ENCODE measurements at places on chromosomes 5 and 9. TPM values are rescaled to one million over a fixed set of nuclear protein-coding genes. Genes with fewer than 3 reads are reported as not detected.

Gene FCN1
- 13.8 TPM for total RNA-seq

Gene ARSI
- 15.1 TPM for total RNA-seq

Gene BBLN
- total RNA-seq = 31.3 TPM

Gene IL3
- total RNA-seq = not detected

Gene PTGR1
- total RNA-seq = 45.3 TPM

Gene PCDHA8
- not detected for total RNA-seq

Gene SLC34A1
- total RNA-seq = not detected

Gene FUT7
- total RNA-seq = not detected

Gene FOXE1
- not detected for total RNA-seq

Gene NUTM2F
- total RNA-seq = not detected

Gene ANKRD31
- not detected for total RNA-seq

Gene STX17
- 41.7 TPM for total RNA-seq

Gene SOHLH1
- total RNA-seq = not detected

Gene HTR4
- total RNA-seq = not detected

Gene FOXD4L4
- total RNA-seq = not detected

GRCh38 chr9:127308652-127309434 is 44.3 kb downstream of the GARNL3 start:
- no peak for DNase-seq
- H3K4me3 ChIP-seq = no peak overlapping the region
- no peaks in the 10 kb centered on the region for H3K27me3 ChIP-seq
- H3K27ac ChIP-seq = peak overlapping the region; percentile 50
- no peaks in the 10 kb centered on the region for H3K4me1 ChIP-seq

DNA sequence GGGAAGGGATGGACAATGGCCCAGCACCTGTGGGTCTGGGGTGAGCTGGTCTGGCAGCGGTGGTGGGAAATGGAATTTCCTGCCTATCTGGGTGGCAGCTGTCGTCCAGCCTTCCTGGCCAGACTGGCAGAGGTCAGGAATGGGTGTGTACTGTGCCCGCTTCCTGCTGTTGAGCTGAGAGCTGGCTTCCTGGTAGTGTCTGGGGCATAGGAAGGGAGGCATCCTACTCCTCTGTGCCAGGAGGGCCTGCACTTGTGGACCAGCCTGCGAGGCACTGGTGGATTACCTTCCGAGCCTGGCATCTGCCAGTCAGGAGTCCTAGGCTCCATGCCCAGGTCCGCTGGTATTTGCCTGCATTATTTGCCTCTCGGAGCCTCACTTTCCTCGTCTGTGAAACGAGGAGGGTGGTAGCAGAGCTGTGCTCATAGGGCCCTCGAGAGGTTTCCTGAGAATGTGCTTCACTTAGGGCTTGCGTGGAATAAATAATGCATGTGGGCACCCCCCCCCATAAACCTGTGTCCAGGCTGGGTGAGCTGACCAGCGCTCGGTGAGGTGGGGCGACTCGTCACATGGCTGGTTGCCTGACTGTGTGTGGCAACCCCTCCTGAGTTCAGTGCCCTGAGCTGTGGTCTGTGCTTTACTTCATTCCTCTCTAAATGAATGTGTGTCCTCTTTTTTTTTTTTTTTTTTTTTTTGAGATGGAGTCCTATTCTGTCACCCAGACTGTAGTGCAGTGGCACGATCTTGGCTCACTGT is 47.7 kb downstream of the HMCN2 start:
- no peak for DNase-seq
- H3K27ac ChIP-seq = no peak overlapping the region
- H3K36me3 ChIP-seq = no peaks in the 10 kb centered on the region
- H3K4me3 ChIP-seq = no peak overlapping the region

- no peaks in the 10 kb centered on the region for H3K36me3 ChIP-seq
- no peaks in the 10 kb centered on the region for H3K27me3 ChIP-seq
- DNase-seq = no peak
These were observed 124.2 kb downstream of the TLE1 start for GRCh38 chr9:81565144-81565543.

DNA sequence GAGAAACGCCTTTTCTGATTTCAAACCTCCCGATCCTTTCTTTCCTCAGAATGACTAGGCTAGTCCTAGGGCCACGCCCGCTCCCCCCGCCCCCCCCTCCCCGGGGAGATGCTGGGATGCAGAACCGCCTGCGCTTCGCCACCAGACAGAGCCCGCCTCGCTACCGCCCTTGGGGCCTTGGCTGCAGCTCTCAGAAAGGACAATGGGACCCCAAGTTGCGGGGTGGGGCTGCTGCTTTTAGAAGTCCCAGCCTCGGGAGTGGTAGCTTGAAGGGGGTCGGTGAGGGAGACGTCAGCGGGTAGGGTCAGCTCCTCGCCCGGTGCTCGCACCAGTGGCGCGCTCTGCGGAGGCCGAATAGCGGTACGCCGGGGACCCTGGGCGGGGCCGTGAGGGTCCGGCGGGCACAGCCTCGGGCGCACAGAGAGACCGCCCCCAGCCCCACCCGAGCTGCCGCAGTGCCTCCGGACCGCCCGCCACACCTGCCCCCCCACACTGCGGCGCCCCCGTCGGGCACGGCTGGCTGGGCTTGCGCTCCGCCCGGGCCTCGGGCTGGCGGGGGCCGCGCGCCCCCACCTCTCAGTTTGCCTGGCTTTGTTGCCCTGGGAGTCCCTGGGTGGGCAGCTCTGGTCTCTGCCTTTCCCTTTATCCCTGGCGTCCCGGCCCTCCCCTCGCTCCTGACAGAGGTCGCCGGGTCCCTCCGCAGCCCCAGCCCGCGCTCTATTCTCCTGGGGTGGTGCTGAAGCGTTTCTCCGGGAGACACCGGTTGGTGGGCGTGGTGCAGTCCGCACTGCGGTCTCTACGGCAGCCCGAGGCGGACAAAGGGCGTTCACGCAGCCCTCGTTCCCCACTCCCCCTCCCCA is 1.2 kb downstream of the MAP1B start:
- no peaks in the 10 kb centered on the region for H3K36me3 ChIP-seq
- H3K27me3 ChIP-seq = no peaks in the 10 kb centered on the region

- H3K4me3 ChIP-seq = no peak overlapping the region
- no peak for DNase-seq
- no peak overlapping the region for H3K27ac ChIP-seq
- no peaks in the 10 kb centered on the region for H3K36me3 ChIP-seq
- H3K27me3 ChIP-seq = no peaks in the 10 kb centered on the region
These were observed 140.4 kb downstream of the ESM1 start for GRCh38 chr5:54844905-54845566.

DNA sequence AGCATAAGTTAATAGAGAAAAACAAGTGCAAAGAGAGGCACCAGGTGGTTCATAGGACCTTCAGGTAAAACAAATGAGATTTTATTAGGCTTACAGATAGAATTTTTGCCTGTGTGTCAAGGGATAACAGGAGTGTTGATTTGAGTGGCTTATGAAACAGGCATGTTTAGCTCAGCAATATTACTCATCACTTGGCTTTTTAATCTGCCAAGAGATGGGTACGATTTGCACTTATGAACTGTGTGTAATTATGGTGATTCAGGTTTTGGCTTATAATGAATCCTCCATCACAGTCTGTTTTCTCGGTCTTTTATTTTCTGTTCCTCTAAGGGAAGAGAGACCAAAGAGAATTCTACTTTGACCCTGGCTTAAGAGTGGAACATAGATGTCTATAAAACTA is 199.3 kb downstream of the DMRTA1 start:
- no peak for DNase-seq
- H3K27ac ChIP-seq = no peak overlapping the region
- H3K4me1 ChIP-seq = no peaks in the 10 kb centered on the region
- no peak overlapping the region for H3K4me3 ChIP-seq

- DNase-seq = no peak
- no peak overlapping the region for H3K27ac ChIP-seq
- no peaks in the 10 kb centered on the region for H3K36me3 ChIP-seq
- H3K27me3 ChIP-seq = no peaks in the 10 kb centered on the region
- H3K4me3 ChIP-seq = no peak overlapping the region
- no peaks in the 10 kb centered on the region for H3K4me1 ChIP-seq
These were observed 187.1 kb downstream of the TRIO start for GRCh38 chr5:14330291-14330690.

GRCh38 chr9:137984520-137985257 is 107.1 kb downstream of the CACNA1B start:
- H3K36me3 ChIP-seq = no peaks in the 10 kb centered on the region
- H3K4me3 ChIP-seq = no peak overlapping the region
- no peaks in the 10 kb centered on the region for H3K4me1 ChIP-seq
- no peak overlapping the region for H3K27ac ChIP-seq
- H3K27me3 ChIP-seq = no peaks in the 10 kb centered on the region

DNA sequence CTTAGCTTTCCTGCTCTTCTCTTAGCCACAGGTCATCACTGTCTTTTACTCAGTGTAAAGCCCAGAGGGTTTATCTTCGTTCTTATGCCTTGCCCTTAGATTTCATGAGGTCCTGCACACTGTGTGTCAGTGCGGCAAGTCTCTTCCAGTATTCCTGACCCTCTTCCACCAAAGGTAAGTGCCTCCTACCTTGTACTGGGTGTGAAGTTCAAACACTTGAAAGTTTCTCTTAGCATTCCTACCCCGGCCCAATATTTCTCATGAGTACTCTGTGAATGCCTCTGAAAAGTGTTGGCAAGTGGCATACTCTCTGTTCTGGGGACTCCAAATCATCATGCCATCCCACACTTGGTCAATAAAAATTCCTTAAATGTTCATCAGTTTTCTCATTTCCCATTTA is 37.4 kb downstream of the FBXO4 start:
- no peaks in the 10 kb centered on the region for H3K27me3 ChIP-seq
- no peak overlapping the region for H3K4me3 ChIP-seq
- H3K4me1 ChIP-seq = no peaks in the 10 kb centered on the region
- DNase-seq = no peak

DNA sequence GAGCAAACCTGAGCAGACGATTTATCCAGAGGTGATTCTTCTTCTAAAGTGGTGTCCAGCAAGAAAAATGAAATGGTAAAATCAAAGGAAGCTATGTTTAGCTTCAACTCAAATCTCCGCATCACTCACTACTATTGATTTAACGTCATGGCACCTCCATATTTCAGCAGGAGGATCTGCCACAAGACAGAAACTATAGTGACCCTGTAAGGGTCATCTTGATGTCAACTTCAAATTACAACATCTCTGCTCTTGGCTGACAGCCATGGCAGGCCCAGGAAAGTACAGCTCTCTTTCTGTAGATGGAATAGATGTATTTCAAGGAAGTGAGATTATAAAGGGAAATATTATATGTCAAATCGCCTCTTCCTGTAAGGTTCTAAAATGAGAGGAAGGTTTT is 10.1 kb upstream of the EFNA5 start:
- no peaks in the 10 kb centered on the region for H3K4me1 ChIP-seq
- H3K36me3 ChIP-seq = no peaks in the 10 kb centered on the region
- no peak for DNase-seq
- H3K4me3 ChIP-seq = no peak overlapping the region
- no peaks in the 10 kb centered on the region for H3K27me3 ChIP-seq
- no peak overlapping the region for H3K27ac ChIP-seq

GRCh38 chr5:154274828-154275185 is 84.3 kb downstream of the GALNT10 start:
- H3K36me3 ChIP-seq = no peaks in the 10 kb centered on the region
- DNase-seq = no peak
- H3K4me3 ChIP-seq = no peak overlapping the region
- H3K4me1 ChIP-seq = peaks cover 6% of the 10 kb centered on the region

DNA sequence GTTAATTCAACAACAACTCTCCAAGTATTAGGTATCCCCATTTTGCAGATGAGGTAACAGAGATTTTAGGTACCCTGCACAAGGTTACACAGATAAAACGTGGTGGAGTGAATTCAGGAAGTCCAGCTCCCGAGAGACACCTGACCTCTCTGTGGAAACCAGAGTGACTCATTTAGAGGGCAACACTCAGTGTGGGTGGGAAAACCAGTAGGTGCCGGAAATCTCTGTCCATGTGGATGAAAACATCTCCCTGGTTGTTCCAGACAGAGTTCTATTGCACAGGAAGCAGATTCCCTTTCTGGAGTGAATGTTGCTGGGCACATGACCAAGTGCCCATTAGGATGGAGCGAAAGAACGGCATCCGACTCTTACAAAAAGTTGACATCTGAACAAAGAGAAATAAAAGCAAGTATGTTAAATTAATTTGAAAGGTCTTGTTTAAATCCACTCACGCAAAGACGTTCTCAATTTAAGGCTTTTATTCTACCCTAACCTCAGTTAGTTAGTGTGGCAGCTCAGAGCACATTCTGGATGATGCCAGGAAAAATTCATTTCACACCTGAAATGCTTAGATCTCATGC is 391.9 kb upstream of the WWC1 start:
- no peak for DNase-seq
- no peaks in the 10 kb centered on the region for H3K27me3 ChIP-seq
- no peaks in the 10 kb centered on the region for H3K36me3 ChIP-seq
- H3K4me1 ChIP-seq = no peaks in the 10 kb centered on the region
- H3K4me3 ChIP-seq = no peak overlapping the region
- no peak overlapping the region for H3K27ac ChIP-seq

DNA sequence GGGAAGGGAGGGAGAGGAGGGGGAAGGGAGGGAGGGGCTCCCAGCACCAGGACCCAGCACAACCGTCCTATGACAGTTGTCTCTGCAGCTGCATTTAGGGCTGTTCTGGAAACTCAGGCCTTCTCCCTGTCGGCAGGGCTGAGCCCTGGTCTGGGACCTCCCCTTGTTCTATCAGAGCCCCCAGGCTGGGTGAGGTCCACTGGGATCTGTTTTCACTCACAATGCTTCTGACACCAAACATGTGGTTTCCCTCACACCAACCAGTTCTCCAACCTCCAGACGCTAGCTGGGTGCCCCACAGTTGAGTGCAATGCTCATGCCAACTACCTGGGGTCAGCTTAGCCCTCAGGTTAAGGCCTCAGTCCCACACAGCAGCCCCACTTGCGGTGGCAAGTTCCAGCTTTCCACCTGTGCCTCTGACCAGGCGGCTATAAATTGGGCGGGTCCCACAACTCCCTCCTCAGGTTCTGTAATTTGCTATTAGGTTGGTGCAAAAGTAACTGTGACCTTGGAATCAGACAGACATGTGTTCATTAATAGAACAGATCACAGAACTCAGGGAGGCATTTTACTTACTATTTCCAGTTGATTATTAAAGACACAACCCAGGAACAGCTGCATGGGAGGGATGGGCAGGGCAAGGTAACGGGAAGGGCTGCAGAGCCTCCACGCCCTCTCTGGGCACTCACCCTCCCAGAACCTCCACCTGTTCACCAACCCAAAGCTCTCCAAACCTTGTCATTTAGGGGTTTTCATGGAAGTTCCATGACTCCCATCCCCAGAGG is 13.5 kb downstream of the ADAMTS2 start:
- H3K36me3 ChIP-seq = no peaks in the 10 kb centered on the region
- peak overlapping the region; percentile 37 for H3K27ac ChIP-seq
- H3K27me3 ChIP-seq = no peaks in the 10 kb centered on the region

DNA sequence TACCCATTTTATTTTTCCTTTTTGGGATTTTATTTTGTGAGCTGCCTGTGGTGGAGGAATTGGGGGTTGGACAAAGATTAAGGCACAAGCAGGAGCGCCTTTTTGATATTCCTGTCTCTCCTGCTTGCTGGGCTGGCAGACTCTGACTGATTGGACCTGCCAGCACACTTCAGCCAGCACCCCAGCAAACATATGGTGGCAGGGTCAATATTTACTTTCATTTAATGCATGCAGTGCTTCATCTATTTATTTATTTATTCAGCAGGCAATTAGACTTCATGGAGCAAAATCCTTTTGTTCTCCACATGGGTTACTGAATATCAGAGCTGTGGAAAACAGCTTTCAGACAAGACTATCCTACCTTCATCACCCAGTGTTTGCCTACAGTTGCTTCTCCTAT is 48.4 kb upstream of the EPB41L4A start:
- H3K27ac ChIP-seq = no peak overlapping the region
- no peaks in the 10 kb centered on the region for H3K36me3 ChIP-seq
- H3K4me1 ChIP-seq = no peaks in the 10 kb centered on the region
- H3K4me3 ChIP-seq = no peak overlapping the region
- no peaks in the 10 kb centered on the region for H3K27me3 ChIP-seq
- DNase-seq = no peak

- no peaks in the 10 kb centered on the region for H3K4me1 ChIP-seq
- no peak overlapping the region for H3K27ac ChIP-seq
- H3K4me3 ChIP-seq = no peak overlapping the region
- no peaks in the 10 kb centered on the region for H3K36me3 ChIP-seq
- DNase-seq = no peak
These were observed 33.9 kb downstream of the PSMB7 start for GRCh38 chr9:124381170-124381945.
